ENCODE measurements at places on chromosomes 16 and 17. TPM values are rescaled to one million over a fixed set of nuclear protein-coding genes. Genes with fewer than 3 reads are reported as not detected.

CD300A gene
- total RNA-seq = not detected

KRTAP4-5 gene
- total RNA-seq = not detected

ALDH3A1 gene
- 11.5 TPM for total RNA-seq

WFIKKN1 gene
- 0.26 TPM for total RNA-seq

GRAPL gene
- 0.20 TPM for total RNA-seq

MYH3 gene
- 1.3 TPM for total RNA-seq

NXPH3 gene
- 2.9 TPM for total RNA-seq

SOX8 gene
- 0.72 TPM for total RNA-seq

HS3ST4 gene
- total RNA-seq = not detected

MT1G gene
- total RNA-seq = not detected

HOXB3 gene
- 11.1 TPM for total RNA-seq

CSNK2A2 gene
- 44.6 TPM for total RNA-seq

TSNAXIP1 gene
- 0.78 TPM for total RNA-seq

KRTAP4-3 gene
- not detected for total RNA-seq

CACNG1 gene
- not detected for total RNA-seq

SEPTIN12 gene
- not detected for total RNA-seq

OMG gene
- 0.30 TPM for total RNA-seq

RAMP2 gene
- 0.46 TPM for total RNA-seq

DNAI2 gene
- total RNA-seq = not detected

MEIOC gene
- 0.07 TPM for total RNA-seq

ARMC7 gene
- 3.1 TPM for total RNA-seq

EVPLL gene
- not detected for total RNA-seq

MT1M gene
- not detected for total RNA-seq

KRT32 gene
- total RNA-seq = not detected

SSTR5 gene
- not detected for total RNA-seq

SLC9A5 gene
- 3.4 TPM for total RNA-seq

AANAT gene
- not detected for total RNA-seq

ZSCAN10 gene
- total RNA-seq = not detected

MXRA7 gene
- total RNA-seq = 373 TPM

EVI2B gene
- total RNA-seq = 0.07 TPM

BCO1 gene
- 0.07 TPM for total RNA-seq

FLOT2 gene
- 51.4 TPM for total RNA-seq

ZNF771 gene
- total RNA-seq = 9.8 TPM

TBC1D26 gene
- total RNA-seq = 0.39 TPM

ABCA9 gene
- total RNA-seq = 12.0 TPM

HSD17B1 gene
- total RNA-seq = 2.0 TPM

TBX6 gene
- 0.13 TPM for total RNA-seq

TEKT3 gene
- 0.91 TPM for total RNA-seq

C16orf89 gene
- 3.0 TPM for total RNA-seq

SLC26A11 gene
- total RNA-seq = 12.4 TPM

Measured in smooth muscle cell of the pulmonary artery (primary cell).